ENCODE measurements at places on chromosomes 4 and X.

GRCh38 chr4:130233377-130234047 is 1137.6 kb downstream of the C4orf33 start:
- DNase-seq: no peak

DNA sequence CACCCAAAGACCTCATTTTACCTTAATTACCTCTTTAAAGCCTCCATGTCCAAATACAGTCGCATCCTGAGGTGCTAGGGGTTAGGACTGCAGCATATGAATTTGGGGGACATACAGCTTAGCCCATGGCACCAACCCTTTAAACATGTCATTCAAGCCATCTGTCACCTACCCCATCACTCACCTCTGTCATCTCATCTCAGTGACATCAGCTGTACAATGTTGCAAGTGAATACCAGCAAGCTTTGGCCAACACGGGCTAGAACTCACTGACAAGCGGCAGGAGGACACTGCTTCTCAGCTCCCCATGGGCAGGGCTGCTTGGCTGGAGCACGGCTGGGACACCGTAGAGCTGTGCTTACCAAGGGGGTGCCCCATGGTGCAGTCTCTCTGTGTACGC is 107.5 kb downstream of the STK32B start:
- no peak for DNase-seq

- DNase-seq: no peak
These were observed 422.2 kb downstream of the SPIN4 start for GRCh38 chrX:62928906-62929305.

DNA sequence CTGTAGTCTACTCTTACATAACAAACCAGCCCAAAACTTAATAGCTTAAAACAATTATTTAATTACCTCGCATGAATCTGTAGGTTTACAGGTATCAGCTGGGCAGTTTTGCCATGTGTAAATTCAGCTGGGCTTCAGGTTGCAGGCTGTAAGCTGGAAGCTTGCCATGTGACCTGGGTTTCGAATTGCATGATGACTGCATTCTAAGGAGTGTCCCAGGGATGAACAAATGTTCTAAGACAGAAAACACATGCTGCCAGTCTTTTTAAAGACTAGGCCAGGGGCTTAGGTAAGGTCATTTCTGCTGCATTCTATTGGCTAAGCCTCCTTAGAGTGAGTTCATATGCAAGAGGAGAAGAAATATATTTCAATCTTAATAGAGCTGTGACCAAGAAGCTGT is 44.8 kb downstream of the GRIA2 start:
- DNase-seq: peak; percentile 15

DNA sequence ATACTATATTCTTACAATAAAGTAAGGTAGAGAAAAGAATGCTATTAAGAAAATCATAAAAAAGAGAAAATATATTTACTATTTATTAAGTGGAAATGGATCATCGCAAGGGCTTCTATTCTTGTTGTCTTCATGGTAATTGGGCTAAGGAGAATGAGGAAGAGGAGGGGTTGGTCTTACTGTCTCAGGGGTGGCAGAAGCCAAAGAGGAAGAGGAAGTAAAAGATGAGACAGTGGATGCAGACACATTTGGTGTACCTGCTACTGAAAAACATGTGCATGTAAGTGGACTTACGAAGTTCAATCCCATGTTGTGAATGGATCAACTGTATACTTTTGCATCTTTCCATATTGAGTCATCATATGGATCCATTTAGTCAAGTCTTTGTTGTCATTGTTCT is 1502.1 kb upstream of the ADGRL3 start:
- no peak for DNase-seq

- DNase-seq: no peak
These were observed 25.4 kb upstream of the GNRHR start for GRCh38 chr4:67779631-67780030.

- DNase-seq: no peak
These were observed 41.0 kb downstream of the UGT2B28 start for GRCh38 chr4:69321153-69321729.

GRCh38 chrX:38126179-38126578 is 94.5 kb downstream of the SRPX start:
- DNase-seq: no peak

- DNase-seq: no peak
These were observed 12.9 kb upstream of the RAB33B start for GRCh38 chr4:139441029-139441428.

Data from HFF-Myc (cell line).